ENCODE measurements at places on chromosomes 2 and 18.

DNA sequence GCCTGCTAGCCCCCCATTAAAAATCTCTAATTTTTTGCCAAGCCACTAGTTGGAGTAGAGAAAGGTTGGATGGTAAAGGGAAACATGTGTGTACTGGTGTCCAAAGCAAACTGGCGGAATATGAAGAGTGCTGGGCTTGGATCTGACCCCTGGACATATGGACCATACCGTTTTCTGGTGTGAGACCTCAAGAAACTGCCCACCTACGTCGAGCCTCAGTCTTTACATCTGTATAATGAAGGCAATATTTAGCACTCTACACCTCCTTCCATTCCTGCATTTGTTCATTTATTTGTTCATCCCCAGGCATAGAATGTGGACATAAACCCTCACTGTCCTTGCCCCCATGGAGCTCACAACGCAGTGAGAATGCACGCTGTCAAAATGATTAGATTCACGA lies 142.4 kb downstream of the RHBDD1 start:
- no peak for DNase-seq

DNA sequence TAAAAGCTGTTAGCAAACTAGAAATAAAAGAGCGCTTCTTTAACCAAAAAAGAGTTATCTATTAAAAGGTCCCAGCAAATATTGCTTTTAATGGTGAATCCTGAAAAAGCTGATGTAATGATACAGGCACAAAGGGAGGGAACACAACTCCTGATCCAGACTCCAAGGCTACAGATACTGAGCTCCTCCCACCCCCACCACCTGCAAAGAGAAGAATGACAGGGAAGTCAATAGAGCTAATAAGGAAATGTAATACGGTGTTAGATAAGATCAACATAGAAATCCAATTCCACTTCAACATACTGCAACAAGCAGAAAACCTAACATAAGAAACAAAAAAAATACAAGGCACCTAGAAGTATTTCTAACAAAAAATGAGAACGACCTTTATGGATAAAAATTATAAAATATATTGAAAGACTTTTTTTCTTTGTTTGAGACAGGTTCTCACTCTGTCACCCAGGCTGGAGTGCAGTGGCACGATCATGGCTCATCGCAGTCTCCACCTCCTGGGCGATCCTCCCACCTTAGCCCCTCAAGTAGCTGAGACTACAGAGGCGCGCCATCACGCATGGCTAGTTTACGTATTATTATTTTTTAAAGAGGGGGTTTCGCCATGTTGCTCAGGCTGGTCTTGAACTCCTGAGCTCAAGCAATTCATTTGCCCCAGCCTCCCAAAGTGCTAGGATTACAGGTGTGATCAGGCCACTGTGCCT lies 192.2 kb downstream of the HDAC4 start:
- no peak for DNase-seq

DNA sequence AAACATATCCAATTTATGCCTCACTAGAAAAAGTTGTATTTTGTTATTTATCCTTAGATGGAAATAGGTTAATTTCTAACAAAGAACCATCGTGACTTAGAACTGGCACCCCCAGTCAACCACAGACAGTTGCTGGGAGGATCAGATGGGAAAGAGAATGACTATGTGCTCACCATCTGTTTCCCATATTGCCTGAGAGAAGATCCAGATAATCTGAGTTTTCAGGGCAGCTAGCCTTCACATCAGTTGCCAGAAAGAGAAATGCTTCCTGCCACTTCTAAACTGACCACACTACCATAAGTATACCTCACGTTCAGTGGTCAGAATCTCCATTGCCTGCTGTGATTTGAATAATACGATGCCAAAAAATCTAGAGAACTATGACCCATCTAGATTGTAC lies 28.4 kb upstream of the NEB start:
- no peak for DNase-seq

DNA sequence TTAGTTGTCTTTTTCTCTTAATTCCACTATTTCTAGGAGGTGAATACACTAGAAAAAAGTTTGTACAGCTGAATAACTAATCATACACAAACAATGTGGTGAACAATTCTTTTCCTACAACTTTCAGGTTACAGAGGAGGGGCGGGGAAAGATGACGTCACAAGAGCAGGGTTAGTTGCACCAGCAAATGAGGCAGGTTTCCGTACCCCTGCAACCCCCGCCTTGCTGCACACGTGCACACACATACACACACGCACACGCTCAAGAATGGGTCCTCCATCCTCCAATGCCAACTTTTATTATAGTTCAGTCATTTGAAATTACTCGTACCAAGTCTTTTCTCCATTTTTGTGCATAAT lies 122.8 kb downstream of the ARL4C start:
- no peak for DNase-seq

GRCh38 chr18:3720159-3720558 lies 270.2 kb downstream of the TGIF1 start:
- no peak for DNase-seq

- DNase-seq, result no peak
These were observed 52.5 kb downstream of the SDC1 start for GRCh38 chr2:20172273-20173055.

- no peak for DNase-seq
These were observed 221.0 kb downstream of the WDR7 start for GRCh38 chr18:56872140-56872539.

- DNase-seq, result no peak
These were observed 7.1 kb upstream of the IL1RL1 start for GRCh38 chr2:102304268-102304667.

GRCh38 chr18:5746844-5747243 lies 148.5 kb downstream of the TMEM200C start:
- no peak for DNase-seq

DNA sequence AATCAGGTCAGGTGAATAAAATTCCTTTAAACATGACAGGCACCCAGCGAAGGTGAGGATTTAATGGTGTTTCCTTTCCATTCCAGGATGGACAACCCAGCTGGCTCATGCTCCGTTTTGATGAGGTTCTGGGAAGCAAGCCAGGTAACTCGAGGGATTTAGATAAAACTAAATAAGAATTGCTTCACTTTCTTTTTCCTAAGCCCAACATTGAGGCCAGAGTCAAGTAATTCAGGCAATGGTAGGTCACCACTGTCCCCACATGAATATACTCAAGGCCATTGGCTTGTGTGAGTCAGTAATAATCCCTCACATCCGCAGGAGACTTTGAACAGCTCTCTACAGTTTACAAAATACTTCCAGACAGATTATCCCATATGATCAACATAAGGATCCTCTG lies 16.2 kb upstream of the LRATD1 start:
- DNase-seq, result no peak

- no peak for DNase-seq
These were observed 34.8 kb upstream of the HNMT start for GRCh38 chr2:137929519-137929916.

- DNase-seq, result no peak
These were observed 4.0 kb downstream of the FAM117B start for GRCh38 chr2:202638721-202639120.

DNA sequence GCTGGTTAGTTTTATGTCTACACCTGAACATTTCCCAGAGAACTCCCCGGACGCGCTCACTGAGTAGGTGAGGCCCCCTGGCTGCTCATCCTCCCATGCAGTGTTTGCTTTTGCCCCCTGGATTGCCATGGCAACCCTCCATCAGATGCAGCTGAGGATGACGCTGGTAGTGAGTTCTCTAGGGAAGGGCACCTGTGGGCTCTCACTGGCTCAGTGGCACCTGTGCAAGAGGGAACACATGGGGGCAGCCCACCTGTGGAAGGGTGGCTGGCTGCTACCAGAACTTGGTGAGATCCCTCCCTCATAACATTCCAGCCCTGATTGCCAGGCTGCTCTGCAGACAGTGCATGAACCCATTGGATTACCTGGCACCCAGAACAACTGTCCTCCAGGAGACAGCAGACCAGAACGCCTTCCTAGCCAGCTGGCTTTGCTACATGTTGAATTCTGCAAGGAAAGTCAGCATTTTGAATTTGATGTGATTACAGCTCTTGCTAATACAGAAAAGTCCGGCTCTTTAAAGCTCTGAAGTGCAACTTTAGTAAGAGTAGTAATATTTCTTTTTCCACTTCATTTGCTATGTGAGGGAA lies 21.7 kb downstream of the COA5 start:
- no peak for DNase-seq

DNA sequence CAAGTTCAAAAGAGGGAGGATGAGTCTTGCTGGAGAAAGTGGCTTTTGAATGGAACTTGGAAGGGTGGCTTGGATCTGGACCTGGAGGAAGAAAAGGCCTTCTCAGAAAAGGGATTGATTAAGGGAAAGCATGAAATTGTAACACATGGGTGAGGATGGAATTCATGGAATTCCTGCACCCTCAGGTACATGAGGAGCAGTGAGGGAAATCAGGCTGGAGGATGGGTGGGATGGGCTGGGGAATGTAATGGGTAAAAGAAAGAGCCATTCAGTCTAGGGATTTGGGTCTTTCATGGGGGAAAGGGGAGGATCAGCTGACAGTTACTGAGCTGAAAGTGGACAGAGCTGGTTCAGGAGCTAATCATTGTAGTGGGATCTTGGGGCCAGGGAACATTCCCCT lies 51.2 kb upstream of the HAAO start:
- DNase-seq, result no peak

DNA sequence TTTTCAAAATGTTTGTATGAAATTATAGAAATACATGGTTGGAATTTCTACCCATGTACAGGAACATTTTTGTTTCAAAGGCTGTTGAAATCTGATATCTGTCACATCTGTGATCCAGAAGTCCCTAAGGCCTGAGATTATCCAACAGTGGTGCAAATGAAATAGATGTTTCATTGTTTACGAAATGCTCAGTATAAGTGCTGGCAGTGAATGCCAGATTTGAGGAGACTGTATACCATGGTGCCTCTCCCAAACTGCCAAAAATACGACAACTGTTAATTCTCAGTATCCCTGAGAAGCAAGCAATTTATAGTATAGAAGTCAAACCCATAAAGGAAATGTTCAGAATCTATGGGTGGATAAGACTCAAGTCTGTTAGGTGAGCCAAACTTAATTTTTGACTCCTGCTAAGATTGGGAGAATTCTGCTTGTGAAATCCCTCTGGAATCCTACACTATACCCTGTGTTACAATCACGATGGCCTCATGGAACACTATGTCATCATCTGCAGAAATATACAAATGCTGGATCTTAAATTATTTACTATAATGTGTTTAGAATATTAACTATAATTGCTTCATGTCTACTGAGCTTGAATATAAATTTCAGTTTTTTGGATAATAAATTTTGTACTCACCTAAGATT lies 71.2 kb upstream of the DOCK10 start:
- no peak for DNase-seq

DNA sequence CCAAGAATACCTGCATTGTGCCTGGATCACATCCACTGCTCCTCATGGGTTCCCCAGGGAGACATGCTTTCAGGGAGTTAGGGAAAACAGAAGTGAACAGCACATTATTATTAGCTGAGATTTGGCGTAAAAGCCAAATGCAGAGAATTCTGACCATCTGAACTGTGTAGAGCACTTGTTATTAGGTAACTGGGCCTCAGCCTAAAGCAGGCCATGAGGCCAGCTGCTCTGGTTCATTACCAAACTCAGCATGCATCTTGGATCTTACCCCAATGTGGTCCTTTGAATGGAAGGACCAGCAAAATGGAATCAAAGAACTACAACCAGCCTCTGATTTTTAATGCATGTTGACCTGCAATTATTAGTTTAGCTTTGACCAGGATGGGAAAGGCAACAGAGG lies 322.3 kb downstream of the KCNS3 start:
- no peak for DNase-seq

GRCh38 chr2:159546716-159547430 lies 69.5 kb downstream of the BAZ2B start:
- no peak for DNase-seq

- DNase-seq, result no peak
These were observed 726.6 kb upstream of the FANCL start for GRCh38 chr2:58967736-58968135.

GRCh38 chr2:237472187-237472712 lies 14.8 kb upstream of the MLPH start:
- DNase-seq, result no peak

DNA sequence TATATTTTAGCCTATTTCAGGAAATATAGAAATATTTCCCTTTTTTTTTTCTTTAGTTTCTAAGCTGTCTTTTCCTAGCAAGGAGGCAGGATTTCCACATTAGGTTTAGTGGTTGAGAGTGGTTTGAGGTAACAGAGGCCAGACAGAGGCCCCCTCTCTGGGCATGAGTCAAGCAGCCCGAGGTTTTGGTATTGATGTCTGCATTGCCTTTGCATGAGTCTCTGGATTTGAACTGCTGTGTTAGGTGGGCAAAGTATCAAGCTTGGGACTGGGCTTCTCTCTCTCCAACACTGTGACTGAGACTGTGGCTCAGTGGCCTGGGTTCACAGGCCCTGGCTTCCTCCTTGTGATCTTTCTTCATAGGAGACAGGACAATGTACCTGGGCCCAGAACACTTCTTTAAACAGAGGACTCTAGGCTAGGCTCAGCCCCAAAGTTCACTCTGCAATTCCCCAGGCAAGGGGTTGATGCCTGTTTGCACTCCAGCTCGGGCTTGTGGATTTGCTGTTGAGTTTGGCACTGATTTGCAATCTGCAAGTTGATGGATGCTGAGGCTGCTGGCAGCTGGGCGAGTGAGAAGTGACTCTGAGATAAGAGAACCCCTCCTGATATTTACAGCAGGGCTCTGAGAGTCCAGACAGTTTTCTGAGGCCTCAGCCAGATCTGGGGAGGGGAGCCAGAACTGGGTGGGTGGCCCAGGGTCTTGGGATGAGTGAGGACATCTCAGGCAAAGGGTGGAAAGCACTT lies 271.2 kb downstream of the EN1 start:
- no peak for DNase-seq

DNA sequence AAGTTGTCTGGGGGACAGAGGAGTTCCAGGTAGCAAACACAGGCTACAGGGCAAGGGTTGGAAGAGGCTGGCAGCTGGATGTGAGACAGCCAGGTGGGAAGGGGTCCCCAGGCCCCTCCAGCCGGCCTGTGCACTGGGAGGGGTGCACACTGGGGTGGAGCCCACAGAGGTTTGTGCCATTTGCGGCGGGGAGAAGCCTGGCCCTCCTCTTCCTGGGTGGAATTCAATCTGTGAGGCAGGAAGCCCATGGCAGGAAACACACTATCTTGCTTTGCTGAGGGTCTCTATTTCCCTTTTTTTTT lies 63.3 kb downstream of the PXDN start:
- DNase-seq, result no peak
